ENCODE measurements at places on chromosomes 16 and 17.

GRCh38 chr17:74316220-74316619 is 9.8 kb upstream of the KIF19 start:
- DNase-seq, result no peak

DNA sequence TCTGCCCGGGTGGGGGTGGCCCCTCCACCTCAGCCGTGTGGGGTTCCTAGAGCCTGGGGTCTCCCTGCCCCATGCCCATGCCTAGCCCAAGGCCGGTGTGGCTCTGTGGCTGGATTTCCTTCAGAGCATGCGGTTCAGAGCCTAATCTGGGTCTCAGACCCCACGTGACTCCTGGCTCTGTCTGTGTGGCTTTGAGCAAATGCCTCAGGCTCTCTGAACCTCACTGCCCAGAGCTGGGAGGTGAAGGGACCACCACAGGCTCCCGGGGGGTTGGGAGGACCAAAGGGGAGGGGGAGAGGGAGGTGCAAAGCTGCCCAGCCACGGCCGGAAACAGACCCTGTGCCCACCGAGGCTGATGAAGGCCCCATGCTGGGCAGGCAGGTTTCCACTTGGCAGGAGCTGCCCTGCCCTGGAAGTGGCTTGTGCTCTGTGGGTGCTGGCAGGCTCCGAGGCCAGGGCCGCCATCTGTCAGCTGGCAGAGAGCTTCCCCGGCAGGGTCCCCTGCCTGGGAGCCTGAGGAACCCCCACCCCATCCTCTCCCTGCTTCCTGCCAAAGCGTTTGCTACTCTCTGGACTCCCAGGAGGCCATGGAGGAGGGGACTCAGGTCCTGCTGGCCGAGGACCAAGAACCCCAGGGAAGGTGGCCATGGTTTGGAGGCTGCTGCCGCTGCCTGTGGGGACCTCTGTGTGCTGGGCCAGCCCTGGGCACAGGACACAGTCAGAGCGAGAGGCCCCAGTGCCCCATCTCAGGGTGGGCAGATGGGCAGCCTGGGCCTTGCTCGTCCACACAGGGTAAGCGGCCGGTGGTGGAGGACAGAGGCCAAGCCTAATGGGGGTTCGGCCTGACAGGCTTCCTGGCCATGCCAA is 4.0 kb downstream of the CDH15 start:
- DNase-seq, result no peak

DNA sequence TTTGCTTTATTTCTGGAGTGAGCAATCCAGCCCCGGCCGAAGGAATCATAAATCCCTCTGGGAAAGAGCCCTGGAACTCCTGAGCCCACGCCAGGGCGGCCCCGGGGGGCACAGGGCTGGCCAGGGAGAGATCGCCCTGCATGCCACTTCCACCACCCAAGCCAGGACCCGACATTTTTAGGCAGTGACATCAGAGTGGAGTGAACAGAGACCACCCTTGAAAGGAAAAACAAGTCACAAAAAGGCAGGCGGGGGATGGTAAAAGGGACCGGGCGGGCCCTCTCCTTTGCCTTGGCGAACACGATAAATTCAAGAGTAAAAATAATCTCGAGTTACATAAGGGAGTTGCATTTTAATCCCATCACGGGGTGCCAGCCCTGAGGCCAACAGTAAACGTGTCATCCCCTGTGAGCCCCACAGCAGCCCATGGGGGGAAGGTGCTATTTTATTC is 284.1 kb downstream of the C16orf95 start:
- DNase-seq, result no peak

DNA sequence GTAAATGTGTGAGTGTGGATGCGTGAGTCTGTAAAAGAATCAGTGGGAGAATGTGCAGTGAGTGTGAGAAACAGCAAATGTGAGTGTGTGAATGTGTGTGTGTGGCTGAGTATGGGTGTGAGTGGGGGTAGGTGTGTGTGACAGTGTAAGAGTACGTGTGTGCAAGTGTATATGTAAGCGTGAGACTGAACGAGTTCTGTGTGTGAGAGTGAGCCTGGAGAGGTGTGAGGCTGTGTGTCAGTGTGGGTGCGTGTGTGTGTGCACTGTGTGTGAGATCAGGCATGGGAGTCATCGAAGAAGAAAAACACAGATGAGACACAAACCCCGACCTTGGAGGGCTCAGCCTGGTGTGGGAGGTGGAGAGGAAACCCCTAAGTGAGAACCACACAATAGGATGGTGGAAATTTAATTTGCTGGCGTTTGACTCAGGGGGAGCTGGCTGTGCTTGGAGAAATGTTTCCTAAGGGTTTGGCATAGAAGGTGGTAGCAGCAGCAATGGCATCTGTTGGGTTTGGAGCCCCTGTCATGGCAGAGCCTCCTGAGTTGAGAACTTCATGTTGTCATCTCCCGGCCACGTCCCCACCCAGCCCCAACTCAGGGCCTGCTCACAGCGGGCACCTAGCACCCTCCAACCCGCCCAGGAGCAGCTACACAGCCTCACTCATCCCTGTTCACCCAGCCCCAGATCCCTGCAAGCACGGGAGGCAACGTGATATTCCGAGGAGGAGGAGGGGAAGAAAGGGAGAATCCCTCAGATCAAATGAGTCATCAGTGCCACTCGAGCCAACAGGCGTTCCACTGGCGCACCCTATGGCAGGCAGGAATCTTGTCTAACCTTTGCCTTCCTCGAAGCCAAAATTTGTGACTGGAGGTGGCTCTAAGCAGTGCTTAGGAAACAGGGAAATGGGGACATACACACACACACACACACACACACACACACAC is 14.3 kb upstream of the NUBP1 start:
- DNase-seq, result no peak

- no peak for DNase-seq
These were observed 14.6 kb downstream of the CACNA1H start for GRCh38 chr16:1167276-1168107.

DNA sequence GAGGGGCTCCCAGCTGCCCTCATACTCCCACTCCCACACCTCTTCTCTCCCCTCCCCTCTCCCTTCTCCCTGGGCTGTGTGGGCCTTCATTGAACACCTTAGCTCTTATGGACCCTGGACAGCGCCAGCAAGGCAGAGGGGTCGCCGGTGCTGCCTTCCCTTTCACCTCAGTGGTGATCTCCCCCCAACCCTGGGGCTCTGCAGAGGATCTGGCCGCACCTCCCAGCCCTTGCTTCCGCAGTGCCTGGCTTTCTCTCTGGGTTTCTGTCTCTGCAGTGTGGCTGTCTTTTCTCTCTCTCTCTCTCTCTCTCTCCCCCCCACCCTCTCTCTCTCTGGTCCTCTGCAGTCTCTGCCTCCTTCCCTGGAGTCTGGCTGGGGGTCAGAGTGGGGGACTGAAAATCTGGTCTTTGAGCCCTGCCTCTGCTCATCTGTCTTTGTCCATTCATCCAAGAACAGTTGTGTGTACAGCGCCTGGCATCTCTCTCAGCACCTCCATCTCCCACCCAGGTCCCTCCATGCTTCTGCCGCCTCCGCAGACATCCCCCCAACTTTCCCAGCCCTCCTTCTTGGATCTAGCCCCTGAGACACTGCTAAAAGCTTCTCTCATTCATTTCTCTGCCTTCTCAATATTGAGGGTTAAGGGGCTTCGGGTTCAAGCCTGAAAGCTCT is 1.1 kb downstream of the SEZ6L2 start:
- no peak for DNase-seq

- DNase-seq, result no peak
These were observed 56.8 kb downstream of the NQO1 start for GRCh38 chr16:69669577-69669976.

DNA sequence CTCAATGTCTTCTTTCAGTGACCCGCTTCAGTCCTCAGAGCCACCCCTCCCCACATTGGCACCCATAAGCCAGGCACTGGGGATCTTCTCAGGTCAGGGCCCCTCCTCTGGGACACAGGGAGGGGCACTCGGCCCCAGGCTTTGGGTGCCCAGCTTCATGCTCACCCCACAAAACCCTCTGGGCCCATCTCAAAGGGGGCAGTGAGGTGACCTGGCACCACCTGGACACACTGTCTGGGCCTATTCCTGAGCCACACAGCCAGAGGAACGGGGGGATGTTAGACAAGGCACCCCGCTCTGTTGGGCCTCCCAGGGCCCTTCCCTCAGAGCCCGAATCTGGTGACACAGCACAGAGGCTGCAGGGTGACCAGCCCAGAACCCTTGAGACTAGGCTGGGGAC is 36.1 kb downstream of the TNFRSF13B start:
- DNase-seq, result no peak

GRCh38 chr16:49936791-49937190 is 80.9 kb upstream of the ZNF423 start:
- DNase-seq, result no peak

- DNase-seq, result no peak
These were observed 10.6 kb upstream of the CETP start for GRCh38 chr16:56950881-56951771.

GRCh38 chr16:26700250-26700649 is 366.5 kb upstream of the C16orf82 start:
- no peak for DNase-seq

- DNase-seq, result no peak
These were observed 7.8 kb downstream of the DPEP1 start for GRCh38 chr16:89621136-89621697.

DNA sequence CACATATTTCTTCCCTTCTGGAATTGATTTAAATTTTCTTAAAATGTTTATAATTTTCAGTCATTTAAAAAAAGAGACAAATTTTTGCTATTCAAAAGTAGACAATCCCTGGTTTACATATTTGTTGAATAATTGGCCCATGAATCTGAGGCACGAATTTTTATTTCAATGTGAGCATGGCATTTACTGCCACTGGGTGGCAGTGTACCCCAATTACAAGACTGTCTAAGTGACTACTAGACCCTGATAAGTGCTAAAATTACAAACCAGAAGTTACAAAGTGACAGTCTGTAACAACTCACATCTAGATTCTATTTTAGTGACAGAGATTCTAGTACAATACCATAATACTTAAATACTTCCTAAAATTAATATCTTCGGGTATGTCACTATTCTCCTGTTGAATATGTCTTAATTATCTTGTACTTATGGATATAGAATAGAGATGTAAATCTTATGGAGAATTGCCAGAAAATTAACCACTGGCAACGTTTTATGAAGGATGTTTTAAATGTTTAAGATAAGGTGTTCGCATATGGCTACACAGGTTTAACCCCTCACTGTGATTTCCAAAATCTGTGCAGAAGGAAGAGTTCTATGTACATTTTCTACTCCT is 235.8 kb downstream of the MAP2K4 start:
- no peak for DNase-seq

DNA sequence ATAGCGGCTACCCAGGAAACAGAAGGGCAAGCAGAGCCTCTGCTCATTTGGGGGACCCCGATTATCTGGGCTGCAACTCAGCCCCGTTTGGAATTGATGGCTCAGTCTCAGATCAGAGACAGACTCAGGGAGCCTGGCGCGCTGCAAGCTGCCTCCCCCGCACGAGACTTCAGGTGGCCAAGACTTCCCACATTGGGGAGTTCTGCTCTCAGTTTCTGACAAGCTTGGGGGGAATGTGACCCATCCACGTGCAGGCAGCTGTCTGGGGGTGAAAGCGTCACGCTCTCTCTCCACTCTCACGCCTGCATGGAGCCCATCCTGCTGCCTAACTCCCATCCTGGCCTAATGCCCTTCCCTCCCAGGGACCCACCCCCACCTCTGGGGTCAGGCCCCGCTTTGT is 157.6 kb upstream of the GSE1 start:
- no peak for DNase-seq

DNA sequence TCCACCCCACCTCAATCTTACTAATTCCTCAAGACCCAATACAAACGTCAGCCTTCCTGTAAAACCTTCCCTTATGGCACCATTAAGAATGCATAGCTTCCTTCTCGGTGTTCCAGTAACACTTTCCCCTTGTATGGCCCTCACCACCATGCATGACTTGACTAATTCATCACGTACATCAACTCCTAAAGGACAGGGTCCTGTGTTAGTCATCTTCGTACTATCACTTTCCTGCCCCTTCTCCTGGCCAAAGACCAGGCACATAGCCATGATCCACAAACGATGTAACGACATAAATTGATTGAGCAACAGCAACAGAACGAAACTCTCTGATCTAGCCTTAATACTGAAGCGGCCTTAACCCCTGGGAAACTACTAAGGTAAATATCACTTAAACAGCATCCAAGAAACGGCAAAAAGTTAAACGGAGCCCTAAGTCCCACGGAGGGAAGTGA is 612 bp downstream of the PSMD12 start:
- no peak for DNase-seq

- DNase-seq, result no peak
These were observed 3.3 kb downstream of the SRCIN1 start for GRCh38 chr17:38602453-38602852.

GRCh38 chr17:58291246-58291645 is 10.5 kb upstream of the MPO start:
- peak; percentile 10 for DNase-seq

DNA sequence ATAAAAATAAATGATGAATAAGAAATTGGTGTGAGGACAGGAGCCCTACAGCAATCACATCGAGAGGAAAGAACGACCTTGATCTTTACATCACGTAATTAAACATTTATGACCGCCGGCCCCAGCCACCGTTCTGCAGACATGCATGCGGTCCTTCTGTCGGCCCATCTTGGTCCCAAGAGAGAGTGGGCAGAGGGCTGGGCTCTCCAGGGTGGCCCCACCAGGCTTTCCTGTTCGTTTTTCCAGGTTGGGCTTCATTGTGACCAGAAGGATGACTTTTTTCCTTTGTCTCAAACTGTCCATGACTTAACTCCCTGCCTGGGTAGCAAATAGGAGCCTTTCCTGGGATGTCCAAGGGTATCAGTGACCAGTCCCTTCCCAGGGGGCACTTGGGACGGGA is 3.3 kb upstream of the CRISPLD2 start:
- no peak for DNase-seq

DNA sequence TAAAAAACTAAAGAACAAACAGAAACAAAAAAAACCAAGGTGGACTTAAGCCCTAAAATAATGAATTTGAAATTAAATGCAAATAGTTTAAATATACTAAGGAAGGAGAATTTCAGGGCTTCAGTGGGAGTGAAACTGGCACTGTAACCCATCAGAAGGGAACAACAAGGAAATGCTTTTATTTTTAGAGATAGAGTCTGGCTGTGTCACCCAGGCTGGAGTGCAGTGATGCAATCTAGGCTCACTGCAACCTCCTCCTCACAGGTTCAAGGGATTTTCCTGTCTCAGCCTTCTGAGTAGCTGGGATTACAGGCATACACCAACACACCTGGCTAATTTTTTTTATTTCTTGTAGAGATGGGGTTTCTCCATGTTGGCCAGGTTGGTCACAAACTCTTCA is 625.2 kb upstream of the CDH8 start:
- DNase-seq, result no peak

- peak; percentile 36 for DNase-seq
These were observed 19.7 kb upstream of the RCVRN start for GRCh38 chr17:9924735-9925191.

- DNase-seq, result no peak
These were observed 30.7 kb upstream of the ARHGAP17 start for GRCh38 chr16:25045696-25046381.

GRCh38 chr16:49531931-49532840 is 158.6 kb downstream of the C16orf78 start:
- DNase-seq, result no peak

Data from Right ventricle myocardium superior (tissue), 1 donor.